ENCODE measurements at places on chromosomes 5 and 9.
A peak's percentile ranks its signal among the peaks of the same experiment; 100 is the strongest.

DNA sequence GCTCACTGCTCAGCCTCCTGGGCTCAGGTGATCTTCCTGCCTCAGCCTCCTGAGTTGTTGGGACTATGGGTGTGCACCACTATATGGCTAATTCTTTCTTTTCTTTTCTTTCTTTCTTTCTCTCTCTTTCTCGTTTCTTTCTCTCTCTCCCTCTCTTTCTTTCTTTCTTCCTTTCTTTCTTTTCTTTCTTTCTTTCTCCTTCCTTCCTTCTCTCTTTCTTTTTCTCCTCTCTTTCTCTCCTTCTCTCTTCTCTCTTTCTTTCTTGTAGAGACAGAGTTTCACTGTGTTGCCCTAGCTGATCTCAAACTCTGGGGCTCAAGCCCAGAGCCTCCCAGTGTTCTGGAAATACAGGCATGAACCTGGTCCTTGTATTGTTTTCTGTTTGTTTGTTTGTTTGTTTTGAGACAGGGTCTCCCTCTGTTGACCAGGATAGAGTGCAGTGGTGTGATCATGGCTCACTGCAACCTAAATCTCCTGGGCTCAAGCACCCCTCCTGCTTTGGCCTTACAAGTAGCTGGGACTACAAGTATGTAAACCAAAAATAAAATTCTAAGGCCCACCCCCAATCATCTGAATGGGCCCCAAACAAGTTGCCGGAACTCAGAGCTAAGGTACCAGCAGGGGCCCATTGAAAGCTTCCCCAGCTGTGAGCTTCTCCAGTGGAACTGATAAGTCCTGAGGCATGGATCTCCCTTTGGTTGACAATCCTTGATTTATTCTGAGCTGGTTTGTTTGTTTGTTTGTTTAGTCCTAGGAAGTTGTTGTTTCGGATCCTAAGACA is 11.9 kb upstream of the BTF3 start:
- no peak for DNase-seq

DNA sequence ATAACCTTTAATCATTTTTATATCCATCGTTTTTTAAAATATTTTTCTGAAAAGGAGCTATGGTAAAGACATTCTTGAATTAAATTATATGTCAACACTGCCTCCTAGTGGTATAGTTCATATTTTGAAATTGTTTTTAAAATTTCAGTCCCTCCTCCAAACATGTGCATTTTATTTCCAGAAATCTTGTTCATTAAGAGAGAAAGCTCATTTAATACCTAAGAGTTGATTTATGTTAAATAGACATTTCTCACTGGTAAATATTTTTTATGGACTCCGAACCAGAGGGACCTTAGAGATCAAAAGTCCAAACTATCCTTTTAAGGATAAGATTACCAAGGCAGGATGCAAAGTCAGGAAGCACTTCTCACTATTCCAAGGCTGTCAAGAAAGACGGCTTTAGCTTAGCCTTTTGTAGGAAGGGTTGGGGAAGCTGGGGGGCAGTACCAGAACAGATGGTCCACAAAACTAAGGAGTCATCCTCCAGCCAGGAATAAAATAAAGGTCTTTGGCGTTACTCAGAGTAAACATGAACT is 21.6 kb downstream of the BHMT start:
- peak; percentile 62 for DNase-seq

DNA sequence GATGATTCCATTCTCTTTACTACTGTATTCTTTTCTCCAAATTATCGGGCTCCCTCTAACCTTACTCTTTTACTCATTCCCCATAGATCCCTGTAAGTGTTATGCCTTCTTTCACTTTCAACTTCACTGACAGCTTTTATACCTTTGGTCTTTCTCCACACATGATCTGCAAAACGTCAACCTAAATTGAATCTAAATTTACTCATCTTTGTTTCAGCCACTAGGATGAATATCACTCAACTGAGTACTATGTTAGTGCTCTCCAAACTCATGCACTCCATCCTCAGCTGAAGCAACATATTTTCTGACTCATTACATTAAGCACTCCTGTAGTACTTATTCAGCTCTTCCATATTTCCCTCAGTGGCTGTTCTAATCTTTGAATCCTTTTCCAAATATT is 133.4 kb downstream of the ADAMTS19 start:
- DNase-seq, result no peak

DNA sequence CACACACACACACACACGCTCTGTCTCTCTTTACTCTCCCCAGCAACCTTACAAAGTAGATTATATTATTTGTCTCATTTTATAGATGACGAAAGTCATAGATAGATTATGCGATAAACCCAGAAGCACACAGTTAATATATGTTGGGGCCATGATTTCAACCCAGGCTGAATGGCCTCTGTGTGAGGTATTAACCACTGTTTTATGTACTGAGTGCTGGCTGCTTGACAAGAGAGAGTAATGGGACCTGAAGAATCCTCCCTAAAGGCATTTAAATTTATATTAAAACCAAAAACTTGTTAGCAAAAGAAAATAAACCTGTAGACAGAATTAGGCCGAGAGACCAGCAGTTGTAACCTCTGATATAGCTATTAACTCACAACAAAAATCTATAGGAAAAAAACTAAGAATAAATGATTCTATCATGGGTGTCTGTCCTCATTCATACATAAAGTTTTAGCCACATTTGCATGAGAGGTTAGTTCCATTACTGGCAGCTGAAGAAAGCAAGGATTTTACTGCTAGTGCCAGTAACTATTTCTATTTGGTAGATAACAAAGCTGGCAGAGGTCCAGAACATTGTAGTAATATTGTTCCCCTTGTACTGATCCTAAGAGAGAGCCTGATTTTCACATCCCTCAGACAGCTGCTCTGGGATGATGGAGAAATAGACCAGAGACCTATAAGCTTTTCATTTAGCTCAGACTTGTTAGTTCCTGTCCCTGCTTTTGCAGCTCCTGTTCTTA is 250.9 kb downstream of the ADGRV1 start:
- DNase-seq, result no peak

- no peak for DNase-seq
Measured at GRCh38 chr9:134568116-134568515, 73.5 kb upstream of the COL5A1 start.

DNA sequence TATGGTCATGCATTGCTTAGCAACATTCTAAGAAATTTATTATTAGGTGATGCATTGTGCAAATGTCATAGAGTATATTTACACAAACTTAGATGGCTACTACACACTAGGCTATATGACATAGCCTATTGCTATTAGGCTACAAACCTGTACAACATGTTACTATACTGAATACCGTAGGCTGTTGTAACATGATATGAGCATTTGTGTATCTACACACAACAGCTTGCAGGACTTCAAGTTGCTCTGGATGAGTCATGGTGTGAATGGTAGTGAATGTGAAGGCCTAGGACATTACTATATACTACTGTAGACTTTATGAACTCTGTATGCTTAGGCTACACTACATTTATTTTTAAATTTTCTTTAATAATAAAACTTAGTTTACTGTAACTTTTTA is 107.2 kb upstream of the MAMDC2 start:
- DNase-seq, result peak; percentile 78

GRCh38 chr5:146098047-146098446 is 7.3 kb downstream of the PLAC8L1 start:
- no peak for DNase-seq

- no peak for DNase-seq
Measured at GRCh38 chr9:136107155-136107952, 11.3 kb downstream of the TMEM250 start.

DNA sequence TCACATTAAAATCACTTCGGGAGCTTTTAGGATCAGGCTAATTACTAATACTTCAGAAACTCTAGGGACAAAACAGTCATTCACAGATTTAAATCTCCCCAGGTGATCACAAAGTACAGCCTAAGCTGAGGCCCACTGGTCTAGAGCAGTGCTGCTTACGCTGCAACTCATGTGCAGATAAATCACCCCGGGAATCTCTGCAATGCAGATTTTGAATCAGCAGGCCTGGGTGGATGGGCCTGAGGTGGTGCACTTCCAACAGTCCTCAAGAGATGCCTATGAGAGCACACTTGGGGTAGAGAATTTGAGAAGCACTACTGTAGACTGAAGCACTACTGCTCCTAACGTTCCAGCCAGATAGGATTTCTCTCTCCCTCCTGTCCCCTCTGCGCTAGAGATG is 28.4 kb downstream of the CSF1R start:
- DNase-seq, result peak; percentile 34

DNA sequence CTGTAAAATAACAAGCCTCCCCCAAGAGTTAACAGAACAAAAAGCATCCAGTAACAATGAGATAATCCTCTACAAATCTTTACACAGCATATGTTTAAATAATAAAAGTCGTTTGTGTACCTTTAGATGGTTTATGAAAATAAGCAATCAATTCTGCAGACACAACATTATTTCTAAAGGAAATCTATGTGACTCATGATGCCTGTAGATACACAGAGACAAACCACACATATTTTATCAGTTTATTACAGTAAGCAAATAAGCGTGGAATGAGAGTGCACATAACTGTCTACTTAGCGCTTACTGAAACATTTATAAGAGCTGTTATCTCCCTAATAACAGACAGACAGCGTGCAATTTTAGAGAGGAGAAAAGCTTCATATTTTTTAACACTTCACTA is 243.6 kb downstream of the AP3B1 start:
- peak; percentile 52 for DNase-seq

DNA sequence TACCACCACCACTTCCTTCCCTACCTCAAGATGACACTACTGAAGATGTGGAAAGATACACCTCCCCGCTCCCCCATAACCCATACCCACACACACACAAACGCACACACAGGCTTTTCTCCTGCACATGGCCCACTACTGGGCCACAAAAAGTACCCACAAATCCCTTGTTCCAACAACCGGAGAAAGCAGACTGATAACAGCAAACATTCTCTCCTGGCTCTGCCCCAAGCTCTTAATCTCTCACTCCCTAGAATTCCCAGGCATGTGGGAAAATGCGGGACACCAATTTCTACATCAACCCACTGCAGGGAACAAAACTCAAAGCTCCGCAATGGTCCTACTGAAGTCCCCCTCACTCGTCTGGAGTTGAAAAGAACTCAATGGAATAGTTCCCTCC is 611.0 kb upstream of the KLF4 start:
- DNase-seq, result no peak

- no peak for DNase-seq
Measured at GRCh38 chr5:165881259-165881658, 2375.8 kb downstream of the MAT2B start.

DNA sequence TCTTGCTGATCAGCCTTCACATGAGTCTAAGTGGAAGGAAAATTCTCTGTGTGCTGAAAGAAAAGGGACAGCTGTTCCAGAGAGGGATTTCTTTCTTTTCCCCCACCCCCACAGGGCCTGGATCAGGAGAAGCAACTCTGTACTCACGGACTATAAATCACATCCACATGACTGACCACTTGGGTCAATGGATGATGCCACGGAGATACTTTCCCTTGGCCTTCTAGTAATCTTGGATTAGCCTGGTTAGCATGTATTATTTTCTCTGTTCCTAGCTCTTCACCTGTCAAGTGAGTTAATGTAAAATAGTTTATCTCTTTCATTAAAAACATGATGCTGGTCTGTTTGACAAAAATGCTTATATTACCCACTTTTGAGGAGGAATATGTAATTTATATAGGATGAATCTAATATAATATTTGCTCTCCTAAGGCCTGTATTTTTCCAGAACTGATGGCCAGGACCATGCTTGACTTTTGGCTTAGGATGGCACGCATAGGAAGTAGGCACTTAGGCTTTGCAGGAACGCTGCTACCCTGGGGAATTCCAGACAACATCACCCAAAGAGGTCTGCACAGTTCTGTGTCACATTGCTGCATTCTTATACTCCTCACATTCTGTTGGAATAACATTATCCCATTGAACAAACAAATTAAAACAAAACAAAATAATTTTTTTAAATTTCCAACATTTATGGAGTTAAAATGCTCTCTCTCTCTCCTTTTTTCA is 892.1 kb downstream of the TLE1 start:
- no peak for DNase-seq

GRCh38 chr5:94856257-94856800 is 237.9 kb downstream of the SLF1 start:
- no peak for DNase-seq

DNA sequence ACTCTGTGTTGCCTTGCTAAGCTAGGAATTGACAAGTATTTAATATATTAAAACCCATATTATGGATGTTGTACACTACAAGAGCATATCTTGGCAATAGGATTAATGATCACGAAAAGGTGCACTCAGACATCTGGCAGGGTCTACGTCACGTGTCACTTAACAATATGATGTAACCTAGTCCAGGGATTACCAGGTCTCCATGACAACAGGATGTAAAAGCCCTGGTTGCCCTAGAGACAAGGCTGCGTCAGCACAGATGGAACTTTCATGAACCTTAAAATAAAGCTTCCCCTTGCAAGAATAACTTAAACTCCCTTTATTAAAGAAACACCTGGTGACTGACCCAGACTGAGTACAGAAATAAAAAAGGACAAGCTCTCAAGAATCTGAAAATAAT is 717.8 kb downstream of the CDH18 start:
- DNase-seq, result no peak

DNA sequence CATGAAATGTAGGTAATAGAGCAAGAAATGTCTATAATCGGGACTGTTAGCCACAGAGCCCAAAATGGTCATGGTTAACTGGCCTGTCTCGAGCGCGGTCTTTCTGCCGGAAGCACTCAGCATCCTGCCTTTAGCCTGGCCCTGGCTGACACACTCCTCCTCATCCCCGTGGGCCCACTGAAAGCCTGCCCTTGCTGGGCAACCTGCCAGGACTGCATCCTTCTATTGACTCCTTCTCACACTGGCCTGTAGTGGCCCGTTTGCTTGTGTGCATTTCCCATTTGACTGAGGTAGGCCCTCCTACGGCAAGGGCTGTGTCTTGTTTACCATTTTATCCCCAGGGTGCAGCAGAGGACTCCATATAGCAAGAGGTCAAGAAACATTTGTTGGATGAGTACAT is 215.7 kb downstream of the ATPSCKMT start:
- DNase-seq, result peak; percentile 6

DNA sequence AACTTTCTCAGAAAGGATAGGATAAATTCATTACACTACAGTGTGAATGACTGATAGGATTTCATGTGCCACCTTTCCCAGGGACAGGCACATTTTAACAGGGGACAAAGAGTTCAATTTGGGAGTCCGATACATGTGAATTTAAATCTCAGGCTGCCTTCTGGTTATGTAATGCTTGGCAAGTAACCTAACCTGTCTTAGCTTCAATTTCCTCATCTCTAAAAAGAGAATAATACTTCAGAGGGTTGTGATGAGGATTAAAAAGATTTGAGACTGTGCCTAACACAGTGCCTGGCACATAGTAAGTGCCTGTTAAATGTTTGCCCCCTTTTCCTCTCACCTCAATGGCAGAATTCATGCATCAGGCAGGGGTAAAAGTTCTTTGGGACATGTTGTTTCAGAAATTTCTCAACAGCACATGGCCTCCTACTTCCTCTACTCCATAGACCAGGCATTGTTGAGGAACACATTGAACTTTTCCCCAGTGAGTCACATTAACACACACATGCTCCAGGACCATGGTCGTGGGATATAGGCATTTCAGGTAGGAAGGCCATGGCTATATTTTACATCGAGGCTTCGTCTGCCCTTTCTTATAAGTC is 94.6 kb upstream of the EGFLAM start:
- no peak for DNase-seq

- DNase-seq, result peak; percentile 70
Measured at GRCh38 chr5:88979244-88979643, 96.3 kb upstream of the MEF2C start.

GRCh38 chr5:113581388-113581787 is 67.9 kb downstream of the YTHDC2 start:
- DNase-seq, result no peak

GRCh38 chr9:116124472-116125040 is 29.0 kb upstream of the PAPPA start:
- peak; percentile 68 for DNase-seq

GRCh38 chr5:1429496-1429895 is 15.7 kb downstream of the SLC6A3 start:
- DNase-seq, result no peak

- peak; percentile 15 for DNase-seq
Measured at GRCh38 chr5:33336891-33337636, 103.7 kb upstream of the TARS1 start.
